Right forelimb (tissue), 1 donor: ENCODE measurements at places on chromosomes 7 and 10.

- DNase-seq, result no peak
Observed at GRCh38 chr7:93350338-93350737, 118.2 kb downstream of the VPS50 start.

DNA sequence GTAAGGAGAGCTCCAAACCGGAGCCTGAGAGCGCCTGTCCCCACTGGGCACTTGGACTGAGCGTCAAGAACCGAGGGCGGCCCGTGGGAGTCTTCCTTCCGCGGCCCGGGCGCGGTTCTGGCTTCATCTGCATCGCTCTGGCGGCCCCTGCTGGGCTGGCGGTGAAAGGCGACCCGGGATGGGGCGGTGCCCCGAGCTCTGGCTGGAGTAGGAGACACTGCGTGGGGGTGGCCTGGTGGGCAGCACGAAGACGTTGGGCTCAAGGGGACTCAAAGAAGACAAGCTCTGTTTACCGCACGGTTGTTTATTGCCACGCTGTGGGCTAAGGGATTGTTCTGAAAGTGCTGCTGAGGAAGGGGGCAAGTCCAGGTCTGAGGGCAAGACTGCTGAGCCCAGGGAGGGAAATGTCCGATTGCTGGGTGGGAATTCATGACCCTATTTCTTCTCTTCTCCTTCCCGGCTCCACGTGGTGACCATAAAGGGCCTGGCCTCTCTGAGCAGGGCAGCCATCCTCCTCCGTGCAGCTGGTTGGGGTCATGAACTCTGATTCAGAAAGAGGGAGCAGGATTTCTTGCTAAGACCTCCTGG, 29.8 kb downstream of the PLAU start:
- peak; percentile 89 for DNase-seq

GRCh38 chr7:71193099-71193810, 61.3 kb downstream of the GALNT17 start:
- no peak for DNase-seq

- DNase-seq, result no peak
Observed at GRCh38 chr10:24935504-24936292, 16.7 kb downstream of the PRTFDC1 start.

DNA sequence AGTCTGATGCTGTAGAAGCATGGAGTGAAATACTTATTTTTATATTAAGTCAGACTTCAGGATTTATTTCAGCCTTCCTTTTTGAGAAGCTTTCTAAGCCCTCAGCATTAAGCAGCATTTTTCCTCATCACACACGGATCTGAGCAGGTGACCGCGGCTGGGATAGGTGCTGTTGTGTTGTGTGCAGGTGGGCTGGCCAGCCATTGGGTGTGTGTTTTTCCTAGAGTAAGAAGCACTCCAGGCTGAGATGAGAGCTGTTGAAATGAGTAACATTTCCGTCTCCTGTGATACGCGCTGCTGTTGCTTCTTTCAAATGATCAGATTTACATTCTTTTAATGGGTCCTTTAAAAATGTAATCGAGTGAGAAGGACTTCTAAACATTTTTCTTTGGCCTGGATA, 63.9 kb downstream of the INSYN2A start:
- DNase-seq, result no peak

- DNase-seq, result no peak
Observed at GRCh38 chr10:43083764-43084163, 6.9 kb downstream of the RET start.

GRCh38 chr10:62268399-62269114, at the start of gene RTKN2:
Gene RTKN2 (minus strand): TSS chr10:62268844. CDS start chr10:62268610, 234 bp downstream.
- DNase-seq, result peak; percentile 90

DNA sequence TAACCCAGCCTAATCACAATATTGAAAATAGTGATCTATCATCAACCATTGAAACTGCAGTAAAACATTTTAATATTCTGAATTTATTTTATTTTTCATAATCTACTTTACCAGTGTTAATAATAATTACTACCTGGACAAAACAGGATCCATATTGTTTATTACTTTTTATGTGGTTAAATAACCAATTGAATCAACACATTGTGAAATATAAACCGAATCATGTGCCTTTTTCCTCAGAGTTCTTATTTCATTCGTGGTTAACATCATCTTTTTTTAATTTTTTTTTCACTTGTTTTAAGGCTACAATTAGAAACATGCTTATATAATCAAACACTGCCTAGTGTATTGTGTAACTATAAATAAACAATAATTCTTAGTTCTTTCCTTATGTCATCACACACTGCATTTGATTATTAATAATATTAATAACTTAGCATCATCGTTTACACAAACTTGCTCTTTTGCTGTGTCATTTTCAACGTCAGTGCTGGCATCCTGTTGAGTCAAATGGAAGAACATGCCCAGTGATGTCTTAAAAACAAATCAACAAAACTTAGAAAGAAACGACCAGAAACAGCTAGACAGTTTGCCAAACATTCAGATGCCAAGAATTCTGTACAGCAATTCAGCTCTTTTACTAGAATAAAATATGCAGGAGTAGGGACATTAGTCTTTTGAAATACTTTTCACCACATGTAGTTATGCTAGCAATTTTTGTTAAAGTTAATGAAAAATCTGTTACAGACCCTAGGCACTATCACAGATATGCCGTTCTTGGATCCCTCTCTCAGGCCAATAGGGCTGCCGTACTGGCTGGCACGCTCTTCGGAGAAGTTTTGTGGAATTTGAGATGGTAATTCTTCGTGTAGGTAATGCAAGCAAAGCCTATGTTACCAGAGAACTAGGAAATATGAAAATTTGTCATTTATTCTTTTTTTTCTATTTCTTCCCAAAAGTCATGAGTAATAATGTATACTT, 330.4 kb upstream of the SEMA3A start:
- no peak for DNase-seq

DNA sequence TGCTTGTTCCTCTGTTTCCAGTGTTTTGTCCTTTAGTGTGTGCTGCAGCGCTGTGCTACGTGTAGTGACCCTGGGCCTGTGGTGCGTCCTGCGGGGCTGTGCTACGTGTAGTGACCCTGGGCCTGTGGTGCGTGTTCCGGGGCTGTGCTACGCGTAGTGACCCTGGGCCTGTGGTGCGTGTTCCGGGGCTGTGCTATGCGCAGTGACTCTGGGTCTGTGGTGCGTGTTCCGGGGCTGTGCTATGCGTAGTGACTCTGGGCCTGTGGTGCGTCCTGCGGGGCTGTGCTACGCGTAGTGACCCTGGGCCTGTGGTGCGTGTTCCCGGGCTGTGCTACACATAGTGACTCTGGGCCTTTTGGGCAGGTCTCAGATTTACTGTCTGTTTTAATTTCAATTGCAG, 60.1 kb downstream of the INPP5A start:
- peak; percentile 21 for DNase-seq

DNA sequence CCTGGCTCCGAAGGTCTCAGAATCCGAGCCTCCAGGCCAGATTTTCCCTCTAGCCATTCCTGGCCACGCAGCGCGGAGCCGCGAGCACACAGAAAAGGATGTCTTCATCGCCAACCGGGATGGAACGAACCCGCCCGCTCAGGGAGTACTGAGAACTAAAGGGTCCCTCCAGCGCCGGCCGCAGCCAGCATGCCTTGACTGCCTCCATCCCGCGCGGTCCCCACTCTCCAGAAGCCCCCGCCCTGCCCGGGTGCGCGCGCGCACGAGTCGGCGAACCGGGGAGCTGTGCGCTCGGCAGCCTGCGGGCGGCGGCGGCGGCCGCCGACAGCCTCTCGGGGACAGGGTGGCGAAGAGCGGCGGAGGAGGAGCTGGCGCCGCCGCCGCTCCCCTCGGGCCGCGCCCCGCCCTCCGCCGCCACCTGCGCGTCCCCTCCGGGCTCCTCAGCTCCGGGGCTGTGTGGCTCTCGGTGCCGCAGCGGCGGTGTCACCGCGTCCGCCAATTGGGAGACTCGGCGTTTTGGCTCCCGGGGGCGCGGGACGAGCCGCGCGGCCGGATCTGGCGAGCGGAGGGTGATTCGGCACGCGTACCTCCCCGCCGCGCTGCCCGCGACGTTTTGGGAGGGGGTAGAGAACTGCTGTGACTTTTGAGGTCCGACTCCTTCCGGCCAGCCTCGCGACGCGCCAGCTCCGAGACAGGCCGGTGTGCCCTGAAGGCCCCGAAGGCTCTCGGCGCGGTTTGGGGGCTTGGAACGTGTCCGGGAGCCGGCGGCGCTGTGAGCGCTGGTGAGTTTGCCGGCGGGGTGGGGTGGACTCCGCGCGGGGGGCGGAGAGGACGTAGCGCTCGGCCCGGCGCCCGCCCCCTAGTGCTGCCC, 453 bp upstream of the GALNT17 start:
- DNase-seq, result peak; percentile 84

DNA sequence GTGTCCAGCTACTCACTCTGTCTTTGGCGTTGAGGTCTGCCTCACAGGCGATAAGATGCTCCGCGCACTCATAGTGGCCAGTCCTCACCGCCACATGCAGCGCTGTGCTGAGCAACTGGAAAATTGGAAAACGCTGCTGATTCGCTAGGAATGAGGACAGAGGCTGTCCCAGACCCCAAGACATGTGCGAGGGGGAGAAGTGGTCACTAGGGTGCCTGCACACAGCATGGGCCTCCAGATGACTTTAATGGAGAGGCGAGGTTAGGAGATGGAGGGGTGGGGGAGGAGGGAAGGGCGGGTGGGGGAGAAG, 5.2 kb downstream of the ANKRD1 start:
- no peak for DNase-seq

DNA sequence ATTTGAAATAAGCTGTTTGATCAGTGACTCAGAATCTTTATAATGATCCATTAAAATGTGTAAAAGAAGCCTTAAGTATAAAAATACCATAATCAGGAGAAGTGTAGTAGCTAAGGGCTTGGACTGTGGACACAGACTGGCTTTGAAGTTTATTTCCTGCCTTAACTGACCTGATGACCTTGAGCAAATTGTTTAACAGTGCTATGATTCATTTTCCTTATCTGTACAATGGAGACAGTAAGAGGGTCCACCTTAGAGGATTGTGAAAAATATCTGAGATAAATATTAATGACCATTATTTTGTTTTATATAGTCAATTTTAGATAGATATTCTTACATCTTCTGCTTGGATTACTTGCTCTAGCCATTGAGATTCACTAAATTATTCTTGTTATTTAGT, 13.3 kb upstream of the RPA3 start:
- no peak for DNase-seq

GRCh38 chr10:119243488-119243887, 36.1 kb downstream of the GRK5 start:
- DNase-seq, result no peak

GRCh38 chr10:131706952-131707351, 193.9 kb upstream of the PPP2R2D start:
- DNase-seq, result no peak

- no peak for DNase-seq
Observed at GRCh38 chr10:13152296-13152695, 9.1 kb upstream of the MCM10 start.

GRCh38 chr10:13296476-13296875, 3.4 kb downstream of the PHYH start:
- no peak for DNase-seq

DNA sequence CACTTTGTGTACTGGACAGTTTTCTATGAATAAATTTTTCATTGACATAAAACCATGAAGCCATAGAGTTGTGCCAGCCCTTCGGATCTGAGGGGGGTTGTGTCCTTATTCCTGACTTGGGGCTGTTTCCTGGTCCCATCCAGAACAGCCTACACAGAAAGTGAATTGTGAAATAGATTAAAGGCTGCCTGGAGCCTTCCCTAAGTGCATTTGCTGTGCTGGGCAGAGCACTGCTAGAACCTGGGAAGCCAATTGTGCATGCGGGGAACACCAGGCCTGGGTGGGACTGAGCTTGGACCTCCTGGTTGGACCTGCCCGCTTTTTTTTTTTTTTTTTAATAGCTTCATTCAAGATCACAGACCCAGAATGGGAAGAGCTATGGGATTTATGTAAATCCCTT, 238.9 kb downstream of the ARHGAP21 start:
- DNase-seq, result no peak

DNA sequence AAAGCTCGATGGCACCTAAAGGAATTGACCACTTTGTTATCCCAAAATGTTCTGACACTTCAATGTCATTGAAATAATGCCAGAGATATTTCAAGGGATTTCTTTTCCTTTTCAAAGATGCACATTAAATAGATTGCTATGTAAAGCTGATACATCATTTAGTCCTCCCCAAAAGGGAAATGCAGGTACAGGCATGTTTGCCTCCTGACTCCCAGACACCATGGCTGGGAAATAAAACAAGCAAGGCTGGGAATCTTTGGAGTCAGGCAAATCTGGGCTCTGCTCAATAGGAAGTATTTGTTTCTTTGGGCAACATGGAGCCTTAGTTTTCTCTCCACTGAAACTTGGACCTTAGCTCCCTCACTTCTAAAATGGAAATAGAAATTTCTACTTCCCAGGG, 230.8 kb upstream of the LRRTM3 start:
- DNase-seq, result no peak

DNA sequence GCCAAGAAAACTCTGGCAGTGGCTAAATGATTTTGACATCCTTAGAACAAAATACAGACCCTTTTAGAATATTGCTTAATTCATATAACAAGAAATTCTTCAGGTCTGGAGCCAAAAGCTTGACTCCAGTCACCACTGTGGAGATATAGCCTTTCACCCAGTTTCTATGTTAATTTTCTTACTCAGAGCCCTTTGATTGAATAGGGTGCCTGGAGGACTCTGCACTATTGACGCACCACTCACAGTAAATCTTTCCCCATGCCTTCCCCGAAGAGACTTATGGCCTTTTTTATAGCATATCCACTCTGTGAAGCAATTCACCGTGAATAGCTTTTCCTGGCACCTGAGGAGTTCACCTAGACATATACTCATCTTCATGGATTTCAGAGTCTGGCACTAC, 613.8 kb downstream of the ZWINT start:
- DNase-seq, result no peak

- DNase-seq, result no peak
Observed at GRCh38 chr7:74479066-74479781, 25.5 kb downstream of the GTF2IRD1 start.

- no peak for DNase-seq
Observed at GRCh38 chr7:134699899-134700298, 53.2 kb downstream of the BPGM start.

- peak; percentile 24 for DNase-seq
Observed at GRCh38 chr10:69635428-69636272, 5.6 kb downstream of the FAM241B start.
